ENCODE measurements at places on chromosomes 4 and X.

GRCh38 chrX:1661922-1662221 lies 47.0 kb downstream of the ASMT start:
- no peak for DNase-seq

GRCh38 chr4:183599690-183600089 lies 59.3 kb downstream of the RWDD4 start:
- no peak for DNase-seq

DNA sequence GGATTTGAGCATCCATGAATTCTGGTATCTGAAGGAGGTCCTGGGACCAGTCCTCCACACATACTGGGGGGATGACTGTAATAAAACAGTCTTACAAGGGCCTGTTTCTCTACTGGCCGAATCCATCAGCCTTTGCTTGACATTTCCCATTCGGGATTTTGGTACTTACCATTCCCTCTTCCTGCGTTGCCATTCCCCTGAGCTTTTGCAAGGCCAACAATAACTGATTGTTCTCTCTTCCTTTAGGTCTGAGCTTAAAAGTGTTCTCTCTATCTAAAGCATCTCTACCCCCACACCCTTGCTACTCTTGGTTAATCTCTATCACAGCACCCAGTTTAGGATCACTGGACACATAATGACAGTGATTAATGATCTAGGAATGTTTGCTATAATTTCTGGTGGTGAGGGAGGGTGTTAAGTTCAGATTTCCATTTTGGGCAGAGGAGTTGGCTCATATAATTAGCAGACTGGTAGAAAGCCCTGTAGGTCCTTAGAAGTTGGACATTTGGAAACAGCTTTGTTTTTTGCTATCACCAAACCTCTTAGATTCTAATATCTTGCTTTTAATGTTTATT lies 29.4 kb downstream of the TMA16 start:
- DNase-seq = no peak

- no peak for DNase-seq
Measured at GRCh38 chr4:74097116-74097515, 1.9 kb downstream of the CXCL2 start.

GRCh38 chr4:123412700-123413512 lies 16.3 kb downstream of the SPRY1 start:
- no peak for DNase-seq

GRCh38 chrX:70208479-70208878 lies 26.0 kb upstream of the AWAT1 start:
- no peak for DNase-seq
